GM10248 (cell line): ENCODE measurements at places on chromosomes 16 and 17.

- peak; percentile 77 for DNase-seq
Measured at GRCh38 chr16:78770353-78771091, 671.1 kb downstream of the WWOX start.

DNA sequence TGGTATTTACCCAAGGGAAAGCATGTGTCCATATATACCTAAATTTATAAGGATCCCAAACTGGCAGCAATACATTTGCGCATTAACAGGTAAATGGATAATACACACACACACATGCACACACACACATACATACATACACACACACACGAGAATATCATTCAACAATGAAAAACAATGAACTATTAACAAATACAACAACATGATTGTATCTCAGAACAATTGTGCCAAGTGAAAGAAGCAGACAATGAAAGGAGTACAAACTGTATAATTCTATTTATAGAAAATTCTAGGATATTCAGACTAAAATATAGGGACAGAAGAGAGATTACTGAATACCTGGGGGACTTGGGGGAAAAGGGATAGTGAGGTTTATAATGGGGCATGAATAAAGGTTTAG lies 323.0 kb downstream of the KCNJ2 start:
- no peak for DNase-seq

GRCh38 chr17:2704031-2704889 lies 7.3 kb downstream of the CLUH start:
- DNase-seq = no peak

- DNase-seq = no peak
Measured at GRCh38 chr17:76094046-76094445, 9.5 kb downstream of the EXOC7 start.

DNA sequence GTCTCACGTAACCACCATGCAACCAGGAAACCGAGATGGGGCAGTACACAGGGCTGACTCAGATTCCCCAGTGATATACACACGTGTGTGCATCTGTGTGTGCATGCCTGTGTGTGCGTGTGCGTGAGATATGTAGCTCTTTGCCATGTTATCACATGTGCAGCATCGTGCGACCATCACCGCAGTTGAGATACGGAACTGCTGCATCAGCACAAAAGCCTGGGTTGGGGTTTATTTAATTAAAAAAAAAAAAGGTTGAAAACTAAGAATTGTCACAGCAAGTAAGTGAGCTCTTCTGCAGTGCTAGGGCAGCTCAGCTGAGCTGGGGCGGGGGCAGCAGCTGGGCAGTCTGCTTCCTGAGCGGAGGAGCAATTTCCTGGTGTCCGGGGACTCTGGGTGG lies 152.5 kb downstream of the RBFOX3 start:
- DNase-seq = no peak

- no peak for DNase-seq
Measured at GRCh38 chr16:85800321-85800669, 800 bp downstream of the COX4I1 start.

DNA sequence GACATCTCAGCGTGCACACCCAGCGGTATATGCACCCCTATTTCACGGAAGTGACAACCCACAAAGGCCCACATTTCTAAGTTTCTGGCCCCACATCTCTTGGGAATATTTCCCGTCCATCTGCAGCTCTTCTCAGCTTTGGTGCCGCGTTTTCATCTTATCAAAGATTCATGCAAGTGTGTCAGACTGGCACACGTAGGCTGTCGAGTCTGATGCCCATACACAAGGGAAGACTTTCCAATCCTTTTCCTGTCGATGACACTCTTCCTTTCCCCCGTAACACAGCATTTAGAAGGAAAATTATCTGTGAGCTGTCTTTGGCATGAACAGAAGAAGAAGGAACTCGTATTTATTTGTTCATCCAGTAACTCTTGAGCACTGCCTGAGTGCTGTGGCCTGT lies 83.0 kb downstream of the SHISA6 start:
- DNase-seq = no peak

GRCh38 chr17:29031488-29031887 lies 11.5 kb upstream of the PIPOX start:
- no peak for DNase-seq

DNA sequence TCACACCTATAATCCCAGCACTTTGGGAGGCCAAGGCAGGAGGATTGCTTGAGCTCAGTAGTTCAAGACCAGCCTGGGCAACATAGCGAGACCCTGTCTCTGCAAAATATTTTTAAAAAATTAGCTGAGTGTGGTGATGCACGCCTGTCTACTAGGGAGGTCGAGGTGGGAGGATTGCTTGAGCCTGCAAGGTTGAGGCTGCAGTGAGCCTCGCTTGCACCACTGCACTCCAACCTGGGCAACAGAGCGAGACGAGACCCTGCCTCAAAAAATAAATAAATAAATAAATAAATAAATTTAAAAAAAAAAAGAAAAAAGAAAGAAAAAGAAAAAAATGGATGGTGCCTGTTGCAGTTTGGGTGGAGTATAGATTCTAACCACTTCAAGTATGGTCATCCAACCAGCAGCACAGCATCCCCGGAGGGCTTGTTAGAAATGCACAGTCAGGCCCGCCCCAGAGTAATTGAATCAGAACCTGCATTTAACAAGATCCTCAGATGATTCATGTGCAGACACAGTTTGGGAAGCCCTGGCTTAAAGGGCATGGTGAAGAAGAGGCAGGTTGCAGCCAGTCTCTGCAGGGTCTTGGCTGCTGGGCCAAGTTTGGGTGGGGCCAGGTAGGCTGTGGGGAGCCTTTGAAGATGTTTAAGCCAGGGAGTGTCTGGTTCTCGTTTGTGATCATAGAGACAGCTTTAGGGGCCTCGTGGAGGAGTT lies 40.8 kb downstream of the MRC2 start:
- DNase-seq = no peak

DNA sequence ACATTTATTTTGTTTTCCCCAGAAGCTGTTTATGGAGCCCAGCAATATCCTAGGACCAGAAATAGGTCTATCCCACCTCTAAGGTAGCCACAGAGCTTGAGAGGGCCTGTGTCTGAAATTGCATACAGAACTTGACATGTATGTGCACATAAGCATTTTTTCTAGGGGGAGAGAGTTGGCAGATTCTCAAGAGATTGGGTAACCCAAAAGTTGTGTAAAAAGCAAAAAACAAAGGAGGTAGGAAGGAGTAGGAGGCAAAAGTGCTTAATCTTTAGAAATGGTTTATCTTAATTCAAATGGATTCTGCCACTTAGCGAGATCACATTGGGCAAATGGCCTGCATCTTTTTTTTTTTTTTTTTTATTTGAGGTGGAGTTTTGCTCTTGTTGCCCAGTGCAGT lies 3.5 kb downstream of the PLK1 start:
- DNase-seq = no peak

DNA sequence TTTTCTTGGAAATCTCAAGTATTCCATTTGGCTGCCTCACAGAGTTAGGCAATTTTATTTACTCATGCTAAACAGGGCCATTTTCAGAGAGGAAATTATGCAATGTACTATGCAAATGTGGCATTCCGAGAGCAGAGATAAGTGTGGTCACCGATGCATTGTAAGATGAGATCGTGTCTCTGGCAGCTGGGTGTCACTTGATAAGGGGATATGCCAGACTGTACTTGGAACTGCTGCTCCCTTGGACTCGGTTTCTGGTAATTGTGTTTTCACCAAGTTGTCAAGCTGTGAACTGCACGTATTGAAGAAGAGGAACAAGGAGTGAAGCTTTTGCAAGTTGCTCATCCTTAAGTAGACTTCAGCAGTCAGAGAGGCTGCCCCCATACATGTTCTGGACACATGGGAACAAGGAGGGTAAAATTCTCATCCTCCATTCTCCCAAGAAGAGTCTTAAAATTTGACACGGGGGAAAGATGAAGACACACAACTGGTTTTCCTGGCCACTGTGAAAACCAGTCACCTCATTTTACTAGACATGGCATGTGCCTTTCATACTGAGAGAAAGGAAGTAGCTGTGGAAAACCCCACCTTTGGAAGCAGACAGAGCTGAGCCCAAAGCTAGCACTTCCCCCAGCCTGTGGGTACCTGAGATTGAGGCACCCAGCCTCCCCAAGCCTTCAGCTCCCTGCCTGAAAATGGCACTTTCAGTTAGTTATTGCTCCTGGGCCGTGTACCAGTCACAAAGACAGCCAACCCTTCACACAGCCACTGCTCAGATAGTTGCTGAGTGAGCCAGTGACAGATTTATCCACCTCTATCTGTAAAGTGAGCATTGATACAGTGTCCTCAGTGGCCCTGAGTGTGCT lies 150.7 kb downstream of the SOCS1 start:
- DNase-seq = peak; percentile 65

- DNase-seq = peak; percentile 93
Measured at GRCh38 chr17:4899341-4900230, at the start of gene C17orf107. Gene C17orf107 (plus strand): TSS chr17:4899536. CDS start chr17:4899763, 227 bp downstream.

- peak; percentile 72 for DNase-seq
Measured at GRCh38 chr17:64028874-64029464, 8.5 kb upstream of the ICAM2 start.

DNA sequence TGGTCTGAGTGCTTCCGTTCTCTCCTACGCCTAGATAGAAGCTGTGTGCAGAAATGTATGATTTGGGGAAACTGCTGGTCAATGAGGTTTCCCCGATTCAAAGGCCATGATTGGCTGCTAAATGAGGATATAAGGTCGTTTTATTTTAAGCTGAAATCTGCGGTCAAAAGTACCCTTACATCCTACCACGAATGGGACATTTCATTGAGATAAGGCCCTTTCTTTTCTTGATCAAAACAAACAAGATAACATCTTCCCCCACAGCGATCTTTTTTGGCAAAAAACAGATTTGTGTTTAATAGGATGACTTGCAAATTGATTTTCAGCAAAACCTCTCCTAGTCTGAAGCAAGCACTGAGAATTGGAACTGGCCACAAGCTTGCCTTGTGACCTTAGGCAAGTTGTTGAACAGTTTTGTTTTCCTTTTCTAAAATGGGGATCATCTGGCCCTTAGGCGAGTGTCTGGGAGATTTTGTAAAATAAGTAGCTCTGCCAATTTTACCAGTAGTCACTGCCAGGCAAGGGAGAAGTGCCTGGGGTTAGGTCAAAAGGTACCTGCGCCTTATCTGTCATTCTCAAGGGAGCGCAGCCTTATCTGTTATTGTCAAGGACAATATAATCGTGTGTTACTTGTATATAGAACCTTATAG lies 635 bp downstream of the SCPEP1 start:
- peak; percentile 47 for DNase-seq

DNA sequence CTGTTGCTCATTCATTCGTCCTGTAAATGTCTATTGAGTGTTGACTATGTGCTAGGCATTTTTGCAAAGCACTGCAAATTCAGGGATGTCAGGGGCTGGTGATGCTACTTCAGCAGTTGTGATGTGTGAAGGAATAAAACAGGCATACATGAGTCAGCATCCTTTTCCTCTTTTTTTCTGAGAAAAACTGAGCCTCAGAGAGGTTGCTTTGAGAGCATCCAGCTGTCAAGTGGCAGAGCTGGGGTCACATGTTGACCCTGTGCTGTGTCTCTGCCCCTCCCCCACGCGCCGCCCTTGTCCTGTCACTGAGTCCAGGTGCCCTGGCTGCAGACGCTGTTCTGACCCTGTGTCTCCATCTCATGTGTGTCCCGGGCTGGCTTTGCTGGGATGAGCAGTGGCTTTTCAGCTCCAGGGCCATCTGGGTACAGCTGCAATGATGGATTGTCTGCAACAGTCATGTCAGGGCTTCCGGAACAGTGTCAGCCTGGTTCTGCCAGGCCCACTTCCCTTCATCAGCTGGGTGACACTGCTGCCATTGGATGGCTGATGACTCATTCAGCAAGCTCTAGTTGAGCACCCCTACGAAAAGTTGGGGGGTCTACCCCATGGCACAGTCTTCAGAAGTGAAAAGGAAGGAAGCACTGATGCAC lies 14.9 kb downstream of the SEC14L5 start:
- no peak for DNase-seq

DNA sequence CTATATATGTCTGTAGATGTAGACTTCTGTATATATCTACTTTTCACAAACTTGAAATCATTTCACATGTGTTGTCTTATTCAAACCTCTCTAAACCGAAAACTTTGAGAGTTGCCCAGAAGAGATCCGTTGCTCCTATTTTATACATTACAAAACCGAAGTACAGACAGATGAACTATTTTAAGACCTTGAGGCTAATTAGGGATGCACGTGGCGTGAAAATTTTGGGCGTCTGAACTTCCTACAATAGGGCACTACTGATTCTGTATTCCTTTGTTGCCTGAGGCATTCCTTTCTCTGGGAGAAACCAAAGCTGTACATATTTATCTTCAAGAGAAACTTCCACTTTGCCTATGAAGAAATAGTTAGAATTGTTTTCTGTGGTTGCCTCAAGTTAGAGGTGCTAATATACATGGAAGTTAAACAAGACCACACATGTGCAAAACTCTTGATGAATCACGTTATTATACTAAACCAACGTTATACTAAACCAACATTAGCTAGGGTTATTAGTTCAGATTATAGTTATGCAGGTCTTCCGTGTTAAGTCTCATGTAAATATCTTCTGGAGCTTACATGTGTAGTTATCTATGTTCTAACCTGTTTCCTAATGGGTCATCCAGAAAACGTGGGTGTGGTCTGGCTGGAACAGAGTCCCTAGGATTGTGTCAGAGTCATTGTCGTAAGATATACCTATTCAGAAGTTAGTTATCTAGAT lies 111.2 kb downstream of the RBFOX1 start:
- DNase-seq = no peak

DNA sequence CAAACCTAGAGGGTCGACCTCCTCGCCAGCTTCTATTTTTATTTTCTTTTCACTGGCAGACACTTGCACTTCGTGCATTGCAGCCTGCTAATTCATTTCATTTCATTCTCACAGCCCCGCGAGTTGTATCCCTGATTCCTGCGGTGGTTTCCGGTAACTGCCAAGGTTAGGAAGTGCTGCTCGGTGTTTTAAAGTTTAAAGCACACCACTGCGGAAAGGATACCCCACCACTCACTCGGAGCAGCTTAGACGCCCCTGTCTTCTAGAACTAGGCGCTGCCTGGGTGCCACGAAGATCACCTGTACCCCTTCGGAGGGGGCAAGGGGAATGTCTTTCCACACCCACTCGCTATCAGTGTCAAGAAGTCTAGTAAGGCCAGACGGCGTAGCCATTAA lies 509 bp downstream of the CNEP1R1 start:
- peak; percentile 32 for DNase-seq

GRCh38 chr17:82195675-82196672 lies 16.7 kb downstream of the CCDC57 start:
- no peak for DNase-seq

DNA sequence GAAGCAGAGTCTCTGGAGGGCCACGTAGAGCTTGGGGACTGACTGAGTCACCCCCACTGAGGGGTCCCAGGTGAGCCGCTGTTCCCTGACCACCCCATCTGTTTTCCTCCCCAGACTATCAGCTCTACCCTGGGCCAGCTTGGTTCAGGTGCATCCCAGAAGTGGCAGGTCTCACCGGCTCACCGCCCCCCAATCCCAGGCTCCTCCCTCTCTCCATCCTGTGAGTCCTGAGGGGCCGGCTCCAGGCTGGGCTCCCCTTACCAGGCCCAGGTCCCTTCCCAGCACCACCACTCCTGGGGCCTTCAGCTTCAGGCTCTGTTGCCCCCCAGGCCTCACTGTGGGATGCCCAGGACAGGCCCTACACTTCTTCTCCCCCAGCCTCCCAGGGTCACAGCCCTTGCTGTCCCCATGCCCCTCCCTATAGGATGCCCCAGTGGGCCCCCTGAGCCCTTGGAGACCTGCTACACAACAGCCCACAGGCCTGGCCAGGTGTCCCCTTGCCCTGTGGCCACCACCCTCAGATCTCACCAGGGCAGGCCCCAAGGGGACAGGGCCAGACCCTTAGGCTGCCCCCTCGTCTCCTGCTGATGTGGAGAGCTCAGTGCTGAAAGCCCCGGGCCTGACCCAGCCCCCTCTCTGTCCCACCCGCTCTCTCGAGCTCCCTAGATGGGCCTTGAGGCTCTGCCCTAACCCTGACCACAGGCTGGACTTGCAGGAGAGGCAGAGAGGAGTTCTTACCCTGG lies 40.4 kb downstream of the TNFRSF13B start:
- DNase-seq = no peak
